ENCODE measurements at places on chromosomes 13 and 19.

DNA sequence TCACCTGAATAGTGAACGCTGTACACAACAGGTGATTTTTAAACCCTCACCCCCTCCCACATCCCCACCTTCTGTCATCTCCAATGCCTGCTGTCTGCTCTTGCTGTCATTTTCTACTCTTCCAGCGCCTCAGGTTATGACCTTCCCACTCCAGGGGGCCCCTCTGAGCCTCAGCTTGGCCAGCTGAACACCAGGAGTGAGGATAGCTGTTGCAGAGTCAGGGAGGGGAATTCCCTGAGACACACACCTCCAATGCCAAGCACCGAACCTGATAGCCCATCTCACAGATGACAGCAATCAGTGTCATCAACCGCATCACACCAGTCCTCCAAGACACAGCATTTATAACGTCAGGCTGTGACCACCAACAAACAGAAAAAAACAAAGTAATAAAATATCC is 193.5 kb downstream of the ZNF536 start:
- DNase-seq = no peak

GRCh38 chr13:95360464-95361097 is 59.3 kb upstream of the ABCC4 start:
- peak; percentile 49 for DNase-seq

- no peak for DNase-seq
Observed at GRCh38 chr13:26133851-26134250, 82.0 kb upstream of the SHISA2 start.

DNA sequence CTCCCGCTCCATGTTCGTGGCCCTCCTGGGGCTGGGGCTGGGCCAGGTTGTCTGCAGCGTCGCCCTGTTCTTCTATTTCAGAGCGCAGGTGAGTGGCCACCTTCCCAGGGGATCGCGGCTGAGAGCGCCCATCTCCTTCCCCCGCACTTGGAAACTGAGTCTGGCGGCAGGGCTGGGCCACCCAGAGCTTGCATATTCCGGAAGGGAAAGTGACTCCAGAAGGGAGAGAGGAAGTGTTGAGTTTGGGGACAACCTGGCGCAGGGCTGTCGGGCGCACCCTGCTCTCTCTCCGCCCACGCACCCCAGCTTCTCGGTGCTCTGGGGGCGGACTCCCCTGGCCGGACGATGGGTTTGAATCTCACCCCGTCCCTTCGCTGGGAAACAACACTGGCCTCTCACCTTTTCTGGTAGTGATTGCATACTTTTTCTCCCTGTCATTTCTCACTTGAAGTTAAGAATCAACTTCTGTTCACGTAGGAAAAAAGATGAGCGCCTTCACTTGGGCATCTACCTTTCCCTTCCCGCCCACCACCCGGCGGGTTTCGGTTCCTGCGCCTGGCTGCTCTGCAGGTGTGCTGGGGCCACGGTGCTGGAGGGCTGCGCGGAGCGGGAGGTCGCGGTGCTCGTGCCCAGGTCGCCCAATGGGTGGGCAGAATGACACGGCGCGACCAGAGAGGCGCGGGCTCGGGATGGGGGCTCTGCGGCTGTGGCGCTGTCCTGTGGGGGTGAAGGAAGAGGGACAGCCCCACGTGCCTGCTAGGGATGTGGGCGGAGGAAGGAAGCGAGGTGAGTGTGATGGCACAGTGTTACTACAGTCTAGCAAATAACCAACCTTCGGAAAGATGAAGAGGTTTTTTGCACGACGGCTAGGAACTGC is 721 bp downstream of the TNFSF11 start:
- DNase-seq = no peak

- no peak for DNase-seq
Observed at GRCh38 chr19:58277748-58278540, 811 bp upstream of the ZNF8 start.

- DNase-seq = no peak
Observed at GRCh38 chr13:99417201-99418102, 83.8 kb upstream of the TM9SF2 start.
